ENCODE measurements at places on chromosomes 16 and 17.

GRCh38 chr16:30541502-30542329 lies 7.1 kb upstream of the ZNF747 start:
- DNase-seq = no peak

DNA sequence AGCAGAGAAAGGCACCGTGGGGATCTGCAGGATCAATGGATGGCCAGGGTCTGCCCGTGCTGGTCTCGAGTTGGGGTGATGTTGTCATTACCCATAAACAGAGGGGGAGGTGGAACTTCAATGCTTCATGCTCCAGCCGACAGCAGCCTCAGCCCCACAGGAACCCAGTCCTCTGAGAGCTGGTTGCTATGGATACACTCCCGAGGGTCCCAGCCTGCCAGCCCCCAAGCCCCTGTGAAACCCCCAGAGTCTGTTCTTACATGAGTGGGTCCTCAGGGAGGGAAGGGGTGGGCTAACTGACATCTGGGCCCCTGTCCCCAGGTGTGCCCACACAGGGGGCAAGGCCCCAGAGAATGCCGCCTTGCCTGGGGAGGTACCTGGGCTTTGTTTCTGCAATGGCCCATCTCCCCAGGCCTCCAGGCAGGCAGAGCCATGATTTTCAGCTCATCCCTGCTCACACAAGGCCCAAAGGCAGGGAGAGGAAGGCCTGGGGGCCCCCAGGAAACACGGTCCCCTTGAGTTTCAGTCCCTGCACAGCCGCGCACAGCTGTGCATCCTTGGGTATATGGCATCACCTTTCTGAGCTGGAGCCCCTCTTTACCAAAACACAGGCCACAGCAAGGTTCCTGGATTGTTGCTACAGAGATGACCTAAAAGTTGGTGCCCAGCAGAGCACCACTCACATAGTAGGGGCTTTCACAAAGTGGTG lies 223.7 kb downstream of the ZNF423 start:
- no peak for DNase-seq

DNA sequence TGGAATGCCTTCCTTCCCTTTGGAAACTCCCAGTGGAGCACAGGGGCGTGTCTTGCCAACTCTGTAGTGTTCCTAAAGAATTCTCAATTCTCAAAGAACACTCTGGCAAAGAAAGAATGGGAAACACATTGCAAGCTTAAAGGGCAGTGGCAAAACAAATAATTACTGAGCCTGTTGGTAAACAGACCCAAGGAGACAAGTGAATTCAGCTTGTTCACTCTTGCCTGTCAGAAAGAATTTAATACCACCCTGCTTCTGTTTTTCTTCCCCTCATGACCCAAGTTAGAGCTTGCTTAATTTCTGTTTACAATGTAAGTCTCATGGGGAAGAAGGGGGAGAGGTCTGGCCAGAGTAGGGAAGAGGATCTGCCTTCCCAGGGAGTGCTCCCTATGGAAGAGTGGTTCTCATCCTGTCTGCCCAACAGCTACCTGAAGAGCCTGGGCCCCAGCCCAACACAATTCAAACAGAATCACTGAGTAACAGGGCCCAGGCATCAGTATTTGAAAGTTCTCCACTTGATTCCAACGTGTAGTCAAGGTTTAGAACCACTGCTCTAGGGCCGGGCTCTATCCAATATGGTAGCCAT lies 386.0 kb downstream of the SLC39A11 start:
- no peak for DNase-seq

DNA sequence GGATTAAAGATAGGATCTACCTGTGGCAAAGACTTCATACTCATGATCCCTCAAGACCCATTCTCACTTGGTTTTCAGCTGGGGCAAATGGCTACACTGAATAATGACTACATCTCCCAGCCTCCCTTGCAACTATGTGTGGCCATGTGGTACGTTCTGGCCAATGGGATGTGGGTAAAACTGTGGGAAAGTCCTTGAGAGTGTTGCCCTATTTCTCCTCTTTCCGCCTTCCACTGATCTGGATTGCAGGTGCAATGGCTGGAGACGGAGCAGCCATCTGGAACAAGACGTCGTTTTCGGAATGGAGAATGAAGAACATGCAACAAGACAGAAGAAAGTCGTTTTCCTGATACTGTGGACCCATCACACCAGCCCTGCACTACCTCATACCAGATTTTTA lies 48.5 kb downstream of the HAPSTR1 start:
- no peak for DNase-seq

DNA sequence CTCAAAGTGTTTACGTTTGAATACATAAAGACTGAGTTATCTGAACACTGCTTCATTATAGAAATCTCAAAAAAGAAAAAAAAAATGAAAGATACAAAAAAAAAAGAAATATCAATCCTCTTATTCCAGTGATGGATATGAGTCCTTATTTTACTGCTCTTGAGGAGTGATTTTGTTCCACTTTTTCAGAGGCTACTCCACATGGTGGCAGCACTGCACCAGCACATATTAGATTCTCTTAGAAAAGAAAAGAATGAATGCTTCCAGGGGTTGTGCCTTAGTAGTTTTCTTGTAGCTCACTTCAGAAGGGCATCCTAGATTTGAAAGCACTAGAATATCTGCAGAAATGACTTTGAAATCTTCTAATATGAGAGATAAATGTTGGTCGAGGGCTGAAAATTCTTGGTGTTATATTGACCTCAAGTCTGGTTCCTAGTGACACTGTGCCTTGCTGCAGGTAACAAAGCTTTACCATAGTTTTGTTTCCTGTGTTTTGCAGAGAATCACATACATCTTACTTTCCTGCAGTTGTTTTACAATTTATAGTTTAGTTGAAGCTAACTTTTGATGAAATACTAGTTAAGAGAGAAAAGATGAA lies 25.9 kb downstream of the AP2B1 start:
- DNase-seq = peak; percentile 11

- no peak for DNase-seq
Observed at GRCh38 chr17:39074676-39075075, 76.8 kb downstream of the PLXDC1 start.

DNA sequence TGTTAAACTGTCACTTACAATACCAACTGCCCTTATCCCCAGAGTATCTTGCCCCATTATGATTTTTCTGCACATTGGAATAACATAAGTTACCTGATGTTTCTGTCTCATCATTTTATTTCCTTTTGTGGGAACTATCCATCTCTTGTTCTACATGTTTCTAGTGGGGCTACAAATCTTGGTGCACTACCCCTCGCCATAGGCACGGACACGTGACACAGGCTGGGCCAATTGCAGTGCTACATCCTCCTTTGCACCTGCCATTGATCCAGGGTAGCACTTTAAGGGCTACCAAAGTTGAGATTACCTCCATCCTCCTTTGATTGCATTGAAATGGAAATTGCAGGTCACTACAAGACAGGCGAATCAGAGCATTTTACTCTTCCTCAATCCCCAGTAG lies 14.2 kb upstream of the SYT17 start:
- no peak for DNase-seq

DNA sequence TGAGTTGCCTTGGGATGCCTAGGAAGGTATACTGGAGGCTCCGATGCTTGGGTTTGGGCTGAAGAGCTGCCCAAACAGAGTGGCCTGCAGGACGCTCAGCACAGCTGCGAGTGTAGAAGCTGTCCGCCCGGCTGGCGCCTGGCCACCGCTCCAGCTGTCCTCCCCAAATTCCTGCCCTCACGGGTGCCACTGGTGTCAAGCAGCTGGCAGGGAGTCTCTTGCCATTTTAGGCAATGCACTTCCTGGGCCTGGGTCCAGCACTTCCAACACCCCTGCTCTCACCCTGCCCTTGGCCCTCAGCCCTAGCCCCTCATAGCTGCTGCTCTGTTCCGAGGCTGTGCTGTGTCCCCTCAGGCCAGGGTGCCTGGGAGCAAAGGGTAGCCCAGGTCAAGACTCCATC lies 5.2 kb upstream of the PKMYT1 start:
- DNase-seq = peak; percentile 63

DNA sequence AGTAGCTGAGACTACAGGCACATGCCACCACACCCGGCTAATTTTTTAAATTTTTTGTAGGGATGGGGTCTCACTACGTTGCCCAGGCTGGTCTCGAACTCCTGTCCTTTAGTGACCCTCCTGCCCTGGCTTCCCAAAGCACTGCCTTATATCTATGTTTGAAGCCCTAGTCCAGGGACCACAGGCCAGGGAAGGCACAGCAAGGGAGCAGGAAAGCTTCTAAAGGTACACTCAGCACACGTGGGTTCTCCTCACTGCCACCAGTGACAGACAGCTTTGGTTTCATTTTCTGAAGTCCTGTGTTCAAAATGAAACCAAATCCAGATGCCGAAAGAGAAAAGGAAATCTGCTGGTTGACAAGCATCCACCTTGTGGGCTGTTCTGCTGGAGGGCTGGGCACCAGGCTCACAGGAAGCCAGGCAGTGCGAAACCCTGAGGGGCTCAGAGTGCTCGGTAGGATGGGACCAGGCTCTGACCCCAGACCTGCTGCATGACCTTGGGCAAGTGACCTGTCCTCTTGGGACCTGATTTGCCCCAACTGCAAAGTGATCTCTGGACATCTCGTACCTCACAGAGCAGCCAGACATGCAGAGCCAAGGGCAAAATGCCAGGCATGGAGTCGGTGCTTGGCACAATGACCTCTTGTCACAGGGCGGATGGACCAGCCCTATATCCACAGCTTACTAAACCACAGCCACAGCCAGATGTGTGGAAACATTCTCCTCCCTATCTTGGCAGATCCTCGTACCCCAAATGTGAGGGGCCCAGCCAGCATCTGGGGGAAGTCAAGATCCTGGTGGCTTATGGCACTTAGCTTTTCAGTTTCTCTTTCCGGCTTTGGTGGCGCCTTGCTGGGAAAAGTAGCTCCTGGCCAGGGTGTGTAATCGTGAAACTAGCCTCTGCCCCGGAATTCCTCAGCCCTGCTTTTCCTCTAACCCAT lies 2.8 kb upstream of the SOCS1 start:
- DNase-seq = no peak

DNA sequence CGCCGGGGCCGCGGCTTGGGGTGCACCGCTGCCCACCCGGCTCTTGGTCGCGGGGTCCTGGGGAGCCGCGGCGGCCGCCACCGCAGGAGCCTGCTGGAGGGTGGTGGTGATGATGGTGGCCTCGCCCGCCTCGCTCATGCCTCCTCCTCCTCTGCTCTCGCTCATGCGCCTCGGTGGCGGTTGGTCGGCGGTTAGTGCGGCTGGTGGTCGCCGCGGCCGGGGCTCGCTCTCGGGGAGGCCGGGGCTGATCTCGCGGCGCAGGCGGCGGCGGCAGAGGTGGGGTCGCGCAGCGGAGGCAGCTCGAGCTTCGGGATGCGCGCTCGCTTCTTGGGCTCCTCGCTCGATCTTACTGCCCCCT lies 41.6 kb downstream of the AHSP start:
- DNase-seq = no peak

DNA sequence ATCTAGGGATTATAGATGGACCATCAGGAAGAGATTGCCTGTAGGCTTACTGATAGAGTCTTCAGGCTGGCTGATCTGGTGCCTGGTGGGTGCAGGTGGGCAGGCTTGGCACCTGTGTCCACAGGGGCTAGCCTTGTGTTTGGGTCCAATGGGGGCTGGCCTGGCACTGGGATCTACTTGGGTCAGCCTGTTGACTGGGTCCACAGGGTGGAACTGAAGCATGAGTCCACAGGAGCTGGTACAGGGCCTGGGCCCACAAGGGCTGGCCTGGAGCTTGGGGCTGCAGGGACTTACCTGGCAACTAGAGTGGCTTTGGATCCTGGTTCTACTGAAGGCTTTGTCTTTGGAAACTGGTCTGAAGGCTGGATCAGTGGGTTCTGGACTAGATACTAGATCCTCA lies 1217.7 kb downstream of the CDH11 start:
- no peak for DNase-seq

DNA sequence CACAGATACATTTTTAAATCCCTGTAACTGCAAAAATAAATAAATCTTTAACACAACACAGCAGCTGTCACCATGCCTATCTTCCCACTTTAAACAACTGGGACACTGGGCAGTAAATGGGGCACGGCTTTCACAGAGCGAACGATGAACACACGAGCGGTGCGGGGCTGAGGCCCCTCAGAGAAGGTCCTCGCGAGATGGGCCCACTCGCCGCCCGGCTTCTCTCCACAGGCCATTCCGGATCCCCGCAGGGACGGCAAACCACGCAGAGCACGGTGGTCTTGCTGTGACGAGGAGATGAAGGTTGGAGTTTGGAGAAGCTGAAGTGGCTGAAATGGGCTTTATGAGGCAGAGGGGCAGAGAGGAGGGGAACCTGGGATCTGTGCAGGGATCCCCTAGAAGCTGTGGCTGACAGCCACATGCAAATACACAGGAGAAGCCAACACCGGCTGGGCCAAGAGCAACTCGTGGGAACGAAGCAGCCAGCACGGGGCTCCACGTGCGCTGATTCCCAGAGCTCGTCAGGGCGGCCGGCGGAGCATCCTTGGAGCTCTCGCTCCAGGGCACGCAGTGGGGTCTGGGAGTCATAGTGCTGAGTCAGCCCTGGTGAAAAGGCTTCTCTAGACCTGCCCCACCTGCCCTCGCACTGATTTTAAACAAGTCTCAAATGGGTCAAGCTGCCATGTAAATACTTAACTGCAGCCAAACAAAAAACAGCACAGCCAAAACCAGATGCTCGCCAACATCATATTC lies 31.7 kb downstream of the CCDC57 start:
- DNase-seq = no peak

DNA sequence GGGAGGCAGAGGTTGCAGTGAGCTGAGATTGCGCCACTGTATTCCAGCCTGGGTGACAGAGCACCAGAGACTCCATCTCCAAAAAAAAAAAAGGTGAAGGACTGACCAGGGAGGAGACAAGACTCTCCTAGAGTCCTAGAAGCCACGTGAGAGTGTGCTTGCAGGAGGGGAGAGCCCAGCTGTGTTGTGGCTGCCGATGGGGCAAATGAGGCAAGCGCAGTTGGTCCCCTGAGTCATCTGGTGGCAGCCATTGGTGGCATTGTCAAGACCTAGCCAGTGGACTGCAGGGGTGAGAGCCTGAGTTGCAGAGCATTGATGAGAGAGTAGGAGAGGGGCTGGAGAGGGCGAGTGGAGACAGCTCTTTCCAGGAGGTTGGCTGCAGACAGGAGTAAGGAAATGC lies 278.0 kb downstream of the SNX29 start:
- no peak for DNase-seq

DNA sequence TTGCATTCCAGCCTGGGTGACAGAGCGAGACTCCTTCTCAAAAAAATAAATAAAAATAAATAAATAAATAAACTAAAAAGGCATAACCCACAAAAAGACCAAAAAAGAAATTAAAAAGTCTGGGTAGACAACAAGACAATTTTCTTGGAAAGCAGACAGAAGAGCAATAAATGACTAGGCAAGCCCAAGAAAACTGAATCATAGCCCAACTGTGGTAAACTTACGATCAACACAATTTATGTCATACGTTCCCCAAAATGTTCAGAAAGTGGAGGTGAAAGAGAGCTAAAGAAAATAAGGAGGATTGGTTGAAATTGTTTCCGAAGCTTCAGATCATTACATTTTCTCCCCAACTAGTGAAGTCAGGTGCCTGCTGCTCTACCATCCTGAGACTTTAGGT lies 31.3 kb upstream of the C17orf78 start:
- DNase-seq = no peak

- DNase-seq = no peak
Observed at GRCh38 chr17:80718428-80718827, 173.8 kb downstream of the RPTOR start.

GRCh38 chr17:4502466-4503154 lies 3.9 kb downstream of the SPNS2 start:
- no peak for DNase-seq

- DNase-seq = no peak
Observed at GRCh38 chr16:12964461-12964860, 63.1 kb downstream of the SHISA9 start.
